Skeletal muscle cell (primary cell): ENCODE measurements at places on chromosomes 7 and 10.

DNA sequence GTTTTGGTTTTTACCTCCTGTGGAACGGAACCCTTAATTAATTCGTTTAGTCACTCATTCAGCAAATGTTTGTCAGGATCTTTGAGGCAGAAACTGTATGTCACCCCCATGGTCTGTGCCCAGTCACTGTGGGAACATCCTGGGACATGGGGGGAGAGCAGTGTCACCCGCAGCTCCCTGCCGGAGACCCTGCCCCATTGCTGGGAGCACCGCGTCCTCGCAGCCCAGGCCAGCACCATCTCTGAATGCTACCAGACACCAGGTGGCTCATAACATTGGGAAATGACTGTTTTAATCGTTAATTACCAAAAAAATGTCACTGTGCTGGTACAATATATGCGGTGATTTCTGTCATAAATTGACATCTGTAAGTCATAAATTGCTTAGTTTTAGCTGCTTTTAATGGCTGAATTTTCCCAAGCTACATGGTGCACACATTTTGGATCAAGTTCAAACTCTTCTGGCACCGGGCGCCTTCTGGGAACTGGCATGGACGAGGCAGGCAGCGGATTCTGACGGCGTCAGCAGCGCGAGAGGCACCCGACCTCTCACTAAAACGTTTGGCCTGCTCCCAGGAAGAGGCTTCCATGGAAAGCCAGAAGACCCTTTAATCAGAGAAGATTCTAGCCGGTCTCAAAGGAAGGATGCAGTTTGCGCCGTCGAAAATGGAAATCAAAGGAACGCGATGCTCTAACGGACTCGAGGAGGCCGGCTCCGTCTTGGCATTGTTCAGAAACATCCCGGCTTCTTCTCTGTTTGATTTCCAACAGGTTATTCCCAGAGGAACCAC is 184.2 kb downstream of the ADARB2 start:
- no peak for DNase-seq

GRCh38 chr7:36513393-36513792 is 123.7 kb downstream of the ANLN start:
- no peak for DNase-seq

DNA sequence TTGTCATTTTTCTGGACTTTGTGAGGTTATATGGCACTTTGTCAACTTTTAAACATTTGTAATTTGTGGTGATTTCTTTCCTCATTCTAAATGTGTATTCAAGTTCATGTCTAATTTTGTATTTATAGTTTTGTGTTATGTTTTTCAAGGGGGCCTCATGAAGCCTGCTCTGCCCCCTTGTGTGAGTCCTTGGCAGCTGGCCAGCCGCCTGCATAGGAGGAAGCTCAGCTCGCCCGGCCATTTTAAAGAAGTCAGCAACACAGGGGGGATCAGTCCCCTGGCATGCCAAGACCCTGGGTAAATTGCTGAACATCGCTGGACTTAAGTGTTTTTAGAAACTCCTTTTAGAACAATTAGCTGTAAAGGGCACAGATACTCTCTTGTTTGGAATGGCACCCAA is 123.0 kb downstream of the ANLN start:
- DNase-seq: no peak

GRCh38 chr7:27532314-27532713 is 130.4 kb downstream of the HIBADH start:
- no peak for DNase-seq

DNA sequence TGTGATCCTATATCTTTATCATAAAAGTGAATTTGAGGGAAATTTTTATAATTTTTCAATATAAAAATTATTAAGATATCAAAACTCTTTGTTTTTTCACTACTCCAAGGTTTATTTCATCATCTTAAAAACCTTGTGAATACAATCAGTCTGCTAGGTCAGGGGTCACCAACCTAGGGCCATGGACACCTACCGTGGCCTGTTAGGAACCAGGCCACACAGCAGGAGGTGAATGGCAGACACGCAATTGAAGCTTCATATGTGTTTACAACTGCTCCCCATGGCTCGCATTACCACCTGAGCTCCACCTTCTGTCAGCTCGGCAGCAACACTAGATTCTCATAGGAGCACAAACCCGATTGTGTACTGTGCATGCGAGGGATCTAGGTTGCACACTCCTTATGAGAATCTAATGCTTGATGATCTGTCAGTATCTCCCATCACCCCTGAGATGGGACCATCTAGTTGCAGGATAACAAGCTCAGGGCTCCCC is 271.2 kb upstream of the C7orf33 start:
- no peak for DNase-seq

GRCh38 chr10:104308439-104308903 is 29.8 kb downstream of the ITPRIP start:
- DNase-seq: no peak

DNA sequence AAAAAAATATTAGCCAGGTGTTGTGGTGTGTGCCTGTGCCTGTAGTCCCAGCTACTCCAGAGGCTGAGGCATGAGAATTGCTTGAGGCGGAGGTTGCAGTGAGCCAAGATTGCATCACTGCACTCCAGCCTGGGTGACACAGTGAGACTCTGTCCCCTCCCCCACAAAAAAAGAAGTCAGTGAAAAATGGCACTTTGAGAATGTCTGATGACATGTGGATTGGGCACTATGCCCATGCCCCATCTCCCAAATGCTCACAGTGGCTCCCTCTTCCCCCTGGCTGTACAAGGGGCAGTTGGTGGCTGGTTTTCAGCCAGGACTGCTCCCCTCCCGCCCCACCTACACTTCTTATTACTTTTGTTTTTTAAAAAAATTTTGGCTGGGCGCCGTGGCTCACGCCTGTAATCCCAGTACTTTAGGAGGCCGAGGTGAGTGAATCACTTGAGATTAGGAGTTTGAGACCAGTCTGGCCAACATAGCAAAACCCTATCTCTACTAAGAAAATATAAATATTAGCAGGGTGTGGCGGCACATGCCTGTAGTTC is 26.1 kb downstream of the IL15RA start:
- no peak for DNase-seq

GRCh38 chr10:62843600-62843999 is 27.4 kb upstream of the EGR2 start:
- DNase-seq: no peak

DNA sequence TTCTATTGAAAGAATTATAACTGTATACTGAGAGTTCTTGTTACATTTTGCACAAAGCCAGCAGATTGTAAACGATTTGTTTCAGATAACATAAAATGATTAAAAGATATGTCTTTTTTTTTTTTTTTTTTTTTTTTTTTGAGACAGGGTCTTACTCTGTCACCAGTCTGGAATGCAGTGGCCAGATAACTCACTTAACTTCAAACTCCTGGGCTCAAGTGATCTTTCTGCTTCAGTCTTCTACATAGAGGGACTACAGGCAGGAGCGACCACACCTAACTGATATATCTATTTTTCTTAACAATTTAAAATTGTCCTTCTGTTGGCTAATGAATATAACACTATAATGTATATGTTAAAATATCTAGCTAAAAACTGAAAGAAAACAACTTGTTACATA is 317.3 kb upstream of the CACNA2D1 start:
- DNase-seq: no peak

DNA sequence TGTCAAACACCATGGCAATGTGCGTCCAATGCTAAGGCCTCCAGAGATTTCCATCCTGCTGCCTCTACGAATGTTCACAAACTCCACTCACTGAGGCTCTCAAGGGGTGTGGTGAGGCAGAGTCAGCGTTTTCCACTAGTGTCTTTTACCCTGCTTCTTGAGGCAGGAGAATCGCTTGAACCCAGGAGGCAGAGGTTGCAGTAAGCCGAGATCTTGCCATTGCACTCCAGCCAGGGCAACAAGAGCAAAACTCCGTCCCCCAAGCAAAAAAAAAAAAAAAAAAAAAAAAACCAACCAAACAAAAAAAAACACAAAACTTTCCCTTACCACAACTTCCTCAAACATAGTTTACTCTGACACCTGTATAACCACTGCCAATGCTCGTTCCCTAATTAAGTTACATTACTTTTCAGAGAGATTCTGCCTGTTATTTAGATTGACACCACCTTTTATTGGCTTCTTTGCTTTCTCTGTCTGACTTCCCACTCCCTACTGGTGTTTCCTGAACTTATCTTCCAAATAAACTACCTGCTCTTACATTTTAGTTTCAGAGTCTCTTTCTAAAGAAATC is 102.1 kb upstream of the ZNF746 start:
- DNase-seq: no peak

GRCh38 chr7:134630893-134631292 is 15.8 kb upstream of the BPGM start:
- no peak for DNase-seq

DNA sequence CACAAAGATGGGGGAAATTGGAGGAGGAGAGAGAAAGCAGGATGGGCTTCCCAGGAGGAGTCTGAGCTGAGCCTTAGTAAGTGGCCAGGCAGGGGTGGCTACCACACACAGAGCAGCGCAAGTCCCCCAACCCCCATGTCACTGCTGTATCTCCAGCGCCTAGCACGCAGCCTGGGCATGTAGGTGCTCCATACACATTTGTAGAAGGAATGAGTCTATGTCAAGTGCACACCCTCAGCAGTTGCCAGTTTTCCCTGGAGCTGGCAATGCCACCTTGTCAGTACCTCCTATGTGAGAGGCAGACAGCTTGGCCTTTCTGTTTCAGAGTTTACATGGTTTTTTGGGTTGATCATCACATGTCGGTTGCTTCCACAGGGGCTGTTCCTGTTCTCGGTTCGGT is 116.1 kb downstream of the CLEC2L start:
- DNase-seq: no peak

- DNase-seq: no peak
Observed at GRCh38 chr10:121974019-121974534, 940 bp downstream of the NSMCE4A start.

DNA sequence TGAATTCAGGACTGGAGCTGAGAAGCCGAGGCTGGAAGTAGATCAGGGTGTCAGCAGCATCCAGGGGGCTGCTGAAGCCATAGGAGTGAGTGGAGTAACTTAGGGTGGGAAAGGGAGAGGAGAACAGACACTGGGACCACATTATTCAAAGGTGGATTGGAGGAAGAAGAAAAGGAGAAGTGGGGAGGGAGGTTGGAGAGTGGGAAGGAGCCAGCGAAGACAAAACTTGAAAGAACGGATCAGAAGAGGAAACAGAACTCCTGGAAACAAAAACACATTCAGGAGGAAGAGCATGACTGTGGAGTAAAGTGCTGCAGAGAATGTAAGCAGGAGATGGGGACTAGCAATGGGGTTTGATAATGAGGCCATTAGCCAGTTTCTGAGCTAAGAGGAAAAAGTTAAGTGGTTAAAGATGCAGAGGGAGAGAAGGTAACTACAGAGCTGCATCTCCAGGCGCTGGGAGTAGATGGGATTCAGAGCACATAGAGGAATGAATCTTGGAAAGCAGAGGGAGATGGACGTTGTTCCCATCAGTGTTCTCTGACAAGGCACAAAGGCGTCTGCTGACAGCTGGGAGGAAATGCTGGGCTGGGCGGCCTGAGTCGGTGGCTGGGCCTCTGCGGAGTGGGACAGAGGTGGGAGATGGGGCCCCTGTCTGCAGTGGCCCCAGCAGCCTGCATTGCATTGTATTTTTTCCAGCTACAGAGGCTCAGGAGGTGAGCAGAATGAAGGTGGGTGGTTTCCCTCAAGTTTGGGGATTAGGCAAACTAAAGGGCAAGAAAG is 63.1 kb upstream of the LEP start:
- DNase-seq: no peak

DNA sequence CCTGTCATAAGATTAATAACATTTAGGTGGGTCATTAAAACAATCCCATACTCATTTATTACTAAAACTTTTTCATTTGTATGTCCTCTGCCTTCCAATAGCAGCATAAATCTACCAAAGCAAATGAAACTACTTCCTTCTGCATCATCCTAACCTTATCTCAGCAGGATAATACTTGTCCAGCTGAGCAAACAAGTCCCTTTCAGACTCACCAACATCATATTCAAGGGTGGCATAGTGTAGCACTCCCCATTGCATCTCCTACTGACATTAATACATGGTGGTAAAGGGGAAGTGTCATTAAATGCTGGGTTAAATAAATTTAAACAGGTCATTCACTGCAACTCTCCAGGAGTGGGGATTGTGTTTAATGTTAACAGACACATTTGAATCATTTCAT is 3.4 kb upstream of the MINDY3 start:
- no peak for DNase-seq

- no peak for DNase-seq
Observed at GRCh38 chr7:23532490-23533237, 883 bp upstream of the TRA2A start.

GRCh38 chr7:81120803-81121202 is 202.0 kb upstream of the SEMA3C start:
- no peak for DNase-seq

- no peak for DNase-seq
Observed at GRCh38 chr10:43221419-43222209, 45.3 kb downstream of the RASGEF1A start.

GRCh38 chr10:131027256-131027655 is 284.3 kb downstream of the TCERG1L start:
- no peak for DNase-seq

GRCh38 chr7:124429923-124430322 is 335.7 kb downstream of the GPR37 start:
- DNase-seq: no peak

- DNase-seq: peak; percentile 90
Observed at GRCh38 chr7:19519443-19520021, 189.3 kb downstream of the POLR1F start.

- no peak for DNase-seq
Observed at GRCh38 chr10:115045499-115045898, 47.7 kb upstream of the ATRNL1 start.

DNA sequence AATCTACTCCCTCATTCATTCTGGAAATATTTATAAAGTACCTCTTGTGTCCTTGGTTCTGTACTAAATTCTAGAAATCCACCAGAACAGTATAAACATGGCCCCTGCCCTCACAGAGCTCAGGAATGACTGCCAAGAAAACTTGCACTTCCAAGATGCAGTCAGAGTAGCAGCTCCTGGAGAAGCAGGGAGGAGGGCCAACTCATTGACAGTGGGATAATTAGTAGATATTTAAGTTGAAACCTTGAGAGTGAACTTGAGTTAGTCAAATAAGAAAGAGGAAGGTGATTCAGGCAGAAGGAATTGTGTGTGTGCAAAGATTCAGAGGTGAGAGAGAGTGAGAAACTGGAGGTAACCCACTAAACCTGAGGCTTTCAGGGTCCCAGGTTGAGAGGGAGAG is 182.2 kb upstream of the INHBA start:
- no peak for DNase-seq

DNA sequence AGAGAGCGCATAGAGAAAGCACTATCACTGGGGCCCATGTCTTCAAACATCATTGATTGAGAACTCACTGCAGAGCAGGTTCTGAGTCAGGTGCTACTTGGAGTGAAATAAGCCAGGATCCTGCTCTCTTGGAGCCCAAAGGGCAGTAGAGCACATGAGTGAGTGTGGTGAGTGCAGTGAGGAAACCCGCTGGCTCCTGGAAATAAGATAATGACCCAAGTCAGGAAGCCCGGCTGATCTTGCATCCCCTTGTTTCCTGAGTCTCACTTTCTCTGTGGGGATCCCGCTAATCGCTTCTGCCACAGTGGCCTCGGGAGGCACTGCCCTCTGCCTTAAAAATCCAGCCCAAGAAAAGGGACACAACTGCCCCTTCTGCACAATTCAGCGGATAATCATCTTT is 7.1 kb upstream of the FAM107B start:
- no peak for DNase-seq
